Suprapubic skin (tissue), 4 donors: ENCODE measurements at places on chromosomes 12 and 14. TPM values are rescaled to one million over a fixed set of nuclear protein-coding genes. Genes with fewer than 3 reads are reported as not detected.

The HRK gene
- total RNA-seq = not detected

The CLEC9A gene
- total RNA-seq = not detected

The OAS2 gene
- 2.6 TPM for total RNA-seq

The KRT82 gene
- total RNA-seq = 5.7 TPM

The NXPH4 gene
- total RNA-seq = 26.0 TPM

The PLEKHA5 gene
- total RNA-seq = 36.0 TPM

The AMN1 gene
- 16.4 TPM for total RNA-seq

The GPR137C gene
- total RNA-seq = not detected

The NUBPL gene
- 28.9 TPM for total RNA-seq

The TAS2R30 gene
- 1.6 TPM for total RNA-seq

- no peak for DNase-seq
Observed at GRCh38 chr12:112616469-112617152, 174.9 kb upstream of the RPH3A start.

GRCh38 chr12:15625075-15625474 is 164.1 kb downstream of the EPS8 start:
- no peak for DNase-seq

GRCh38 chr14:63800083-63800482 is 52.7 kb upstream of the SYNE2 start:
- no peak for DNase-seq

- no peak for DNase-seq
Observed at GRCh38 chr14:100124551-100125088, 34.8 kb downstream of the DEGS2 start.

DNA sequence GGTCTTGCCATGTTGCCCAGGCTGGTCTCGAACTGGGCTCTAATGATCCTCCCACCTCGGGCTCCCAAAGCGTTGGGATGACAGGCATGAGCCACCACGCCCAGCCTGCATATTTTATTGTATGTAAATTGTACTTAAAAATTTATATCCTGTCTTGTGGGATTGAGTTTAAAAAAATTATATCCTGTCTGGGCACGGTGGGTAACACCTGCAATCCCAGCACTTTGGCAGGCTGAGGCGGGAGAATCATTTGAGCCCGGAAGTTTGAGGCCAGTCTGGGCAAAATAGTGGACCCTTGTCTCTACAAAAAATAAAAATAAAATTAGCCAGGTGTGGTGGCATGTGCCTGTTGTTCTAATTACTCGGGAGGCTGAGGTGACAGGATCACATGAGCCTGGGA is 13.9 kb upstream of the CEBPE start:
- no peak for DNase-seq

- DNase-seq = no peak
Observed at GRCh38 chr12:120670667-120671066, 16.3 kb upstream of the MLEC start.

DNA sequence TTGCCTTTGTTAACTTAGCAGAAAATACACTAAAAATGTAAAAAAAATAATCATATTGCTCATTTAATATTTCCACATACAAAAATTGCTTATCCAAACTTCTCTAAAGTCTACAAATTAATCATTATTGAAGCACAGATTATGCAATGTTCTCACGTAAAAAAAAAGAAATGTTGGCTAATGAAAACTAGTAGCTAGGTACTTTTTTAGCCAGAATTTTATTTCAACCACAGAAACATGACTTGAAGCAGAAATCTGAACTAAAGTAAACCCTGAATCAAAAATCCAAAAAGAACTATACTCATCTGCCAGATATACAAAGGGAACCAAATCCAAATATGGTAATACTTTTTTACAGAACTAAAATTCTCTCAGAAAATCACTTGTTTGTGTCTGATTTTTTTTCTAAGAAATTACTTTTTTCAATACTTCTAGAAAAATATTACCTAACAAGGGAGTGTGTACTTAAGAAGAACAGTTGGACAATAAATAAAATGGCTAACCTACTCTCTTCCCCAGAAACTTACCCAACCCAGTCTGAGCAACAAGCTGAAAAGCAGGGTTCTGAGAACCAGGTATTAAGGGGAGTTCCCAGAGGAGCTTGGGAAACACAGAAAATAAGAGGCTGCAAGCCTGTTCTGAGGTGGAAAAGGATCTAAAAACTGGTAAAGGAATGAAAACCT is 78.4 kb upstream of the RAP1B start:
- DNase-seq = no peak

DNA sequence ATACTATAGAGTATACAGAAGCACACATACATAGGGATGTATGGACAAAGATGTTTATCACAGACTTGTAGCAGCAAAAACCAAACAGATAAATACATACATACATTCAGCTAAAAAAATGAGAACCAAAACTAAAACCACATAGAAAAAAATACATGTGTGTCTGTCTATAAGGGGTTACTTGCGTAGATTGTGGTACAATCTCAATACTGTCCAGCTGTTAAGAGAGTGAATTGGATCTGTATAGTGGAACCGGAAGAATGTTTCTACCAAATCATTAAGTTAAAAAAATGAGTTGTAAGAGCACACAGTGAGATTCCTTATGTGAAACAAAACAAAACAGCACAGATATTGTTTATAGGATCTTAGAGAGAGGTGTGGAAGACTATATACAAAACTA is 44.2 kb upstream of the DCD start:
- no peak for DNase-seq

GRCh38 chr14:93231129-93231979 is 24.3 kb downstream of the UBR7 start:
- no peak for DNase-seq

- no peak for DNase-seq
Observed at GRCh38 chr14:50670196-50670865, 2.2 kb upstream of the SAV1 start.

DNA sequence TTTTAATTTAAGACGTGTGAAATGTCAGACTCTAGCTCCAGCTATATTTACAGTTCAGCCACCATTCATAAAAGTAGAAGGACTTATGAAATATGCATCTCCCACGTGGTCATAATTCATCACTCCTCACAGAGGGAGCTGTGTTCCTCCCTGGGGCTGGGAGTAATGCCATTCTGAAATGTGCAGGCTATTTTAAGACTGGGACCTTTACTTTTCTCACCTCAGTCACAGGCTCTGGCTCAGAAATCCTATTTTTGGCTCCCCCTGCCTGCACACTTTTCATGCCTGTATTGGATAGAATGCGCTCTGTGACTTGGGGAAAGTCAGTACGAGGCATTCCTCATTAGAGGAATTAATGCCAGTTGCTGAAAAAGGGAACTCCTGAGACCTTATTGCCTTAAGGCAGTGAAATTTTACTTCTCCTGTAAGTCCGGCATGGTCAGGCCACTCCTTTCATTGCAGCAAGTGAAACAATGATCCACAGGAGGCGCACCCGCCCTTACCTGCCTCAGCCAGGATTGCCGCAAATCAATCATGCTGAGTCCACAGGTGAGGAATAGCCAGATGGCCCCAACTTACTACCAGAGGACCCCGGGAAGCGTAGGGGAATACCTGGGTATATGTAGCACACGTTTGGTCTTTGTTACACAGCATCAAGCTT is 1133.2 kb upstream of the TMEM132C start:
- no peak for DNase-seq

- DNase-seq = no peak
Observed at GRCh38 chr14:31283578-31284252, 76.1 kb upstream of the HECTD1 start.

GRCh38 chr14:35534873-35535482 is 1.0 kb downstream of the INSM2 start:
- DNase-seq = no peak

DNA sequence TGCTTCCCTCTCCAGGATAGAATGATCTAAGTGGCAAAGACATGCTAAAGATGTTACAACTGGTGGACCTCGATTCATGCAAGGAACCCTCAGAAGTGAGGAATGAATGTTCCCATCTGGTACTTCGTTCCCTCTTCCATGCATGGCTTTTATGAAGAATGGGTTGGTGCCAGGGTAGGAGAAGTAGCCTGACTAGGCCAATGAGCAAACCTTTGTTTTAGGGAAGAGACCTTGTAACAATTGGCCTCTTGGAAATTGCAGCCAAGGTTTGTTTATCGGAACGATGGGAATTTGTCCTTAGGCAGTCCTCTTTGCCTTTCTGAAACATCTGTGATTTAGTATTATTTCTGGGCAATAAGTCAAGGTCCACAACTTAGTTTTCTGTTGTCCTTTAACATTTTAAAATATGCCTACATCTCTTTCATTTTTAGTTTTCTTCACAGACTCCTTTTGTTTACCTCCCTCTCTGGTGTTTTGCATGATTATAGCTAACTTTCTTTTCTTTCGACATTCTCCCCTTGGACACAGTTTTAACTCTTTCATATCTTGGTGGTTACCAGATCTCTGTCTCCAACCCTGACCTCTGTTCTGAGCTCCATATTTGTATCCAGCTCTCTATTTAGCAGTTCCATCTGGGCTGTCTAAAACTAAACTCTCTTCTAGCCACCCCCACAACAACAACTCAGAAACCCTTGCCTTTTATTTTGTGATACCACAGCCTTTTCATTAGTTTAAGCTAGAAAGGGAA is 70.0 kb downstream of the DIP2B start:
- DNase-seq = no peak

- DNase-seq = no peak
Observed at GRCh38 chr14:96040828-96041371, 1.7 kb downstream of the C14orf132 start.

DNA sequence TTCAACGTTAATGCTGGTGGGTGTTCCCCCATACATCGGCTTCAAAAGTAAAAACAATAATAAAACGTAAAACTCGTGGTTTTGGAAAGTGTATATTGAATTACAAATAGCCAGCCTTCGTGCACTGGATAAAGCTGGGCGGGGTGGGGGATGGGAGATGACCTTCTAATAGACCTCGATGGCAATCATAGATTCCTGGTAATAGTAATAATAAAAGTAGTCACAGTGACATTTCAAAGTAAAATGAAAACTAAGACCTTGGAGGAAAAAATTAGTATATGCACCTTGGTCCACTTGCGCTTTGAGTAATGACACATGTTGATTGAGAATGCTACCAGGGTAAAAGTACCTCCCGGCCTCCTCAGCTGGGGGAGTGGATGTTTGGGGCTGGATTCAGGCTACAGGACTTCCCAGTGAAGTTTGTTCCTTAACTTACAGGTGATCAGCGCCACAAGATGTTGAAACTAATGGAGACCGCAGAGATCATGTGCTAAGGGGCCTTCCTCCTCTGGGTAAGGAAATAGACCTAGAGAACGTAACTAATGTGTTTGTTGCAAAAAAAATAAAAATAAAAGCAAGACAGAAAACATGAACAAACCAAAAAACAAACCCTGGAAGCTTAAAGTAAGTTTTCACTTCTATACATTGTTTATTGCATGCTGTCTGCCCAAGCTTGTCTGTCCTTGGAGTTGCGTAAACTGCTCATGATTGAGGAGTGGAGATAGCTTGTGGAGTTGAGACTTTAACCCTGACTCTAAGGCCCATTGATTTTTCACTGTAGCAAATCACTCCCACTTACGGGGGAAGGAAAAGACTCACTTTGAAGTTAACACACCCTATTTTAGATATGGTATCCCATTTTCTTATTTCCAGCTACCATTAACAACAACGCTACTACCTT is 907 bp upstream of the LRIG3 start:
- no peak for DNase-seq

- DNase-seq = no peak
Observed at GRCh38 chr12:15597125-15597830, 191.9 kb downstream of the EPS8 start.

DNA sequence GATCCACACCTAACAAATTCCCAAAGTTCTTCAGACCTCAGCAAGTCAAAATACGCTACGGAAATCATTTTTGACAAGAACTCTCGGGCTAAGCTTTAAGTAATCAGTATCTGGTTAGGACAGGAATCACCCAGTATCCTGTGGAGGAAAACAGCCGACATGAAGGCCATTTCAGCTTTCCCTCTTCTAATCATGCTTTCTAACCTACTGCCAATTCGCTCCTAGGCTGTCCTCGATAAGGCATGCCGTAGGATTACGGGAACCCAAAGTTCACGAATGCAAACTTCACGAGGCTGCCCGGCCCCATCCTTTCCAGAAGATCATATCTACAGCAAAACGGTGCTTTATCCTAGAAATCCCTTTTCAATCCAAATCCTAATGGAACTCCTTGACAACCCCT is 81.8 kb upstream of the PTPRB start:
- DNase-seq = no peak

GRCh38 chr12:32126720-32127119 is 20.1 kb downstream of the BICD1 start:
- no peak for DNase-seq

- DNase-seq = no peak
Observed at GRCh38 chr14:23441076-23441475, 5.6 kb upstream of the MYH7 start.

- DNase-seq = no peak
Observed at GRCh38 chr14:103889313-103890051, 38.8 kb upstream of the TDRD9 start.

- DNase-seq = no peak
Observed at GRCh38 chr12:103547376-103547775, 39.7 kb upstream of the STAB2 start.

DNA sequence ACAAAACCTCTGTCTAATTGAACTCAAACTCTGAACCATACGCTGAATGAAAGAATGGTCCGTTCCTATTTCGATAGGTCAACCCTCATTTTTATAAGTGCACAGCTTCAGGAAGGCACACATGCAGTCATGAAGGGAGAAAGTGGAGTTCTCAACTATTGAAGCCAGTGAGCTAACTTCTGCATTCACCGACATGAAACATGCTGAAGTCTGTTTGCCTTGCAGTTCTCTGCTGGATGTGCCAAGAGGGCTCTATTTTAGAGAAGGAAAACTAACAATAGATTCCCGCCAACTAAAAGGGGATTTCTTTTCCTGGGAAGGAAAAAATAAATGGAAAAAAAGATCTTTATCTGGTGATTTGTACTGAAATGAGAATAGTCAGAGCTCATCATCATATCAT is 191.0 kb upstream of the PLEKHG7 start:
- no peak for DNase-seq

DNA sequence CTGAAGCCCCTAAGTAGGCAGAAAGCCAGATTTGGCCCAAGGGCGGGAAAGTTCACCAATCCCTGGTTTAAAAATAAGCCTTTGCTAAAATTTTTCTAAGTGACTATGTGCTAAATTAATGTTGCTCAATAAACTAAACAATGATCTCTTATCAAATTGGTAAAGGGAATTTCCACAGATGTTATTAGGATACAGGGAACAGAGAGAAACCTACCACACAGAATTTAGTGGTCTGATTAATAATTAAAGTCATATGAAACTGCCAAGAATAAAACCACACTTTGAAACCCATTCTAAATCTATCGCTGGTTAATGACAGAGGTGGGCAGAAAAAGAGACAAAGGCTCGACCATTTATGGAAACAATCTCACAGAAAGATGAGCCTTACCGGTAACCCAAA is 22.0 kb downstream of the ANAPC5 start:
- no peak for DNase-seq

GRCh38 chr14:91283666-91284065 is 39.2 kb upstream of the GPR68 start:
- DNase-seq = no peak

- DNase-seq = no peak
Observed at GRCh38 chr12:101038289-101038871, 171.7 kb downstream of the SLC5A8 start.

GRCh38 chr14:94904636-94905035 is 134.7 kb upstream of the GSC start:
- DNase-seq = no peak

GRCh38 chr12:13278249-13278787 is 81.8 kb downstream of the EMP1 start:
- DNase-seq = peak; percentile 82
